ENCODE measurements at places on chromosomes 16 and 17. TPM values are rescaled to one million over a fixed set of nuclear protein-coding genes. Genes with fewer than 3 reads are reported as not detected.

Gene DNAH9
- total RNA-seq = not detected

Gene CCL5
- 0.13 TPM for total RNA-seq

Gene SPNS2
- 0.66 TPM for total RNA-seq

Gene CDK5R1
- total RNA-seq = 0.79 TPM

Gene NPIPA5
- 2.8 TPM for total RNA-seq

Gene TENT4B
- total RNA-seq = 6.5 TPM

Gene TBC1D3G
- not detected for total RNA-seq

Gene ASPA
- total RNA-seq = 0.13 TPM

Gene CCL16
- not detected for total RNA-seq

Gene TNFRSF13B
- not detected for total RNA-seq

Gene RNF112
- 7.3 TPM for total RNA-seq

Gene AOC3
- 0.26 TPM for total RNA-seq

Gene FBXO39
- total RNA-seq = 0.37 TPM

Gene PRAC2
- not detected for total RNA-seq

Gene HOXB7
- total RNA-seq = not detected

Gene SLC5A2
- not detected for total RNA-seq

Gene CAVIN1
- 646 TPM for total RNA-seq

Gene ENO3
- 4.5 TPM for total RNA-seq

Gene AIPL1
- 0.06 TPM for total RNA-seq

Gene TCAP
- total RNA-seq = 0.37 TPM

Gene METTL26
- 88.6 TPM for total RNA-seq

Gene C16orf87
- 7.2 TPM for total RNA-seq

Gene CMTM3
- total RNA-seq = 8.4 TPM
